ENCODE measurements at places on chromosomes 7 and 10.
A peak's percentile ranks its signal among the peaks of the same experiment; 100 is the strongest.

GRCh38 chr10:77291596-77292505, 345.8 kb downstream of the KCNMA1 start:
- DNase-seq: no peak

DNA sequence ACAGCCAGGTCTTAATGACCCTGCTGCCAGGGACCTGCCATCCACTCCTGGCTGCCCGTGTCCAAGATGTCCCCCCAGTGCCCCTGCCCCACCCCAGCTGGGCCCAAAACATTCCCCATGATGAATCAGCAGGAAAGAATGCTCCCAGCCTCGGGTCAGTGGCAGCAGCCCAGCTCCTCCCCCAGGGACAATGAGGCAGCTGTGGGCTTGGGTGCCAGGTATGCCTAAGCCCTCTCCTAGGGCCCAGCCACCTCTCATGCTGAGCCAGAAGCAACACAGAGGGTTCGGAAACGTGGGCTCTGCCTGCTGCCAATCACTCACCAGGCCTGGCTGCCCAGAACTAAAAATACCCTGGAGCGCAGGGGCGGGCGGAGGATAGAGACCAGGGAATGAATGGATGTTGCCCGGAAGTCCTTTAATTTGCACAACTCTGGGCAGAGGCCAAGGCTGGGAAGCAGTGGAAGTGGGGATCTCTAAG, 1.5 kb upstream of the LOXL4 start:
- no peak for DNase-seq

- DNase-seq: no peak
Observed at GRCh38 chr10:20105236-20105635, 289.0 kb downstream of the PLXDC2 start.

DNA sequence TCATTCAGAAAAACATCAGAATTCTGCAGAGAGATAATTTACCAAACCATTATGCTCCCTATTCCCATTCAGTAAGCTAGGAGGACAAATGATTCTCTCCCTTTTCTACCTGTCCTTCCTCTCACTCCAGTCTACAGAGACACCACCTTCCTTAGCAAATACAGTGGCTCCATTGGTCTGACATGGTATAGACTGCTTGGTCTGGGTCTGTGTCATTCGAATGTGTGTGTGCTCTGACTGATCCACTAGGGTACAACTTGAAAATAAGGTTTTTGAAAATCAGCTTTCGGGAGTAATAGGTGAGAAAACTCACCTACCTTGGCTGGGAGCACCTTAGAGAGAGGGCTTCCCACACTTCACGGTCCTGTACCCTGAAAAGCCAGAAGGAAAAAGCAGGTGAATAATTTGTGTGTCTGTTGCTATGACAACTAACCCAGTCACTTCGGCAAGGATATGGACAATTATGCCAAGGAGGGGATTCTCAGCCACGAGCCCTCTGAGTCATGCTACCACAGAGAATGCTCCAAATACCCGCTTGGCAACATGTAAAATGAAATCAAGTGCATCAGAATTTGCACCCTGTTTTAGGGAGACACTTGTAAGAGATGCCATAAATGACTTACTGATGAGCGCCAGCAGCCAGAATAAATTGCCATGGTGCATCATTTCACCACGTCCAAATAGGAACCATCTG, 114.5 kb upstream of the PRKCQ start:
- DNase-seq: no peak

GRCh38 chr10:86048571-86048970, 318.0 kb downstream of the GRID1 start:
- no peak for DNase-seq

- DNase-seq: no peak
Observed at GRCh38 chr7:2186166-2186565, 46.6 kb downstream of the MAD1L1 start.

GRCh38 chr7:95784796-95785195, 12.4 kb downstream of the DYNC1I1 start:
- no peak for DNase-seq

- no peak for DNase-seq
Observed at GRCh38 chr10:48502791-48503190, 102.1 kb downstream of the ARHGAP22 start.

GRCh38 chr7:112193915-112194502, 12.2 kb downstream of the DOCK4 start:
- no peak for DNase-seq

GRCh38 chr10:97932932-97933530, 83.4 kb downstream of the GOLGA7B start:
- DNase-seq: no peak

DNA sequence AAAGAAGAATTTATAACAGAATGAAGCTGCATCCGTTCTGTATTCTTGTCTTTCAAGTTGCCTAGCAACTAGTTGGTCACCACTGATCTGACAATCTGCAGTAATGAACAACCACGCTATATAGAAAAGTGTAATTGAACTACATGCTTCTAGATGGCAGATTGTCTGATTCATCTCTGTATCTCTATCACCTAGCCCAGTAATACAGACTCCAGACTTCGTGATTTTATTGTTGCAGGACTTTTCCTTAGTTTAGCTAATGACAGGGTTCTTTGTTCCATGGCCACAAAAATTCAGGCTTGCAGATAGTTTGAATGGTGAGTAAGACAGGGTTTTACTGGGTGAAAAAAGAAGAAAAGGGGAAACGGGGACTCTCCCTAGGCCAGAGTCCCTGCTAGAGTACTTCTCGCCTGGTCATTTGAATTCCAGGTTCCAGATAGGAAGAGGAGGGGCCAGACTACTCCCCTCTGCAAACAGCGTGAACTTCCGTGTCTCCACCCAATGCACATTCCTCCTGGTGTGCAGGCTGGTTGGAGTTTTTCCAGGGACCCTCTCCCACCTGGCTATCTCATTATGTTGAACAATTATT, 45.9 kb downstream of the COL1A2 start:
- DNase-seq: no peak

DNA sequence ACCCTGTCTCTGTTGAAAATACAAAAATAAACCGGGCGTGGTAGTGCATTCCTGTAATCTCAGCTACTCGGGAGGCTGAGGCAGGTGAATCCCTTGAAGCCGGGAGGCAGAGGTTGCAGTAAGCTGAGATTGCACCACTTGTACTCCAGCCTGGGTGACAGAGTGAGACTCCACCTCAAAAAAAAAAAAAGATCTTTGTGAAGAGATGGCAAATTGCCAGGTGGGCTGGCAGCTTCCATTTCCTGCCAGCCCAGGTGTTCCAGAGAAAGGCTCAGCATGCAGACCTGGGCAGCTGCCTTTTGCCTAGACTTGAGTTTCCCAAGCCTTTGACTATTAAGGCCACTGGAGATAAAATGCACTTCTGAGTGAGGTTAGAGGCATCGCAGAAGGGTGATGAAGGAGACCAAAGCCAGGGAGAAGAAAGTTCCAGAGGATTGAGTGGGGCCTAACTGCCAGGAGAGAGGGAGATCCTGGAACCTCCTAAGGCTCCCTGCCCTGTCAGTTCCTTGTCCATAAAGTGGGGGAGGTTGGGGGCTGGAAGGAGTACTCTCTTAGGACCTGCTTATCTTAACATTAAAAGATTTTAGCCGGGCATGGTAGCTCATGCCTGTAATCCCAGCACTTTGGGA, 10.0 kb upstream of the DDIT4 start:
- peak; percentile 34 for DNase-seq

DNA sequence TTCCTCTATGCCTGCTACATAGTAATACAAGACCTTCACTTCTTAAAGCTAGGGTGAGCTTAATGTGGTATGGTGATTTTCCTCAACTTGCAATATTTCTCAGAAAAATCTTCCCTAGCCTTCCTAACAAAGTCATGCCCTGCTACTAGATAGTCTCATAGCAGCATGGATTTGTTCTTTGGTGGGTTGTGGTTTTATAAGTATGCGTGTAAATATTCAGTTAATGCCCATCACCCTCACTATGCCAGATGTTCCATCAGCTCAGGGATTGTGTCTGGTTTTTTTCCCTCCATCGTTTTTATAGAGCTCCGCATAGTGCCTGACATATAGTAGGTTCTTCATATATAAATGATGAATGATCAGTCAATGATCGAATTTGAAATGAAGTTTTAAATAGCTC, 182.8 kb downstream of the CREB5 start:
- no peak for DNase-seq

GRCh38 chr10:493391-494148, 195.9 kb downstream of the DIP2C start:
- no peak for DNase-seq

- no peak for DNase-seq
Observed at GRCh38 chr10:53886325-53887300, 914.4 kb downstream of the PCDH15 start.

DNA sequence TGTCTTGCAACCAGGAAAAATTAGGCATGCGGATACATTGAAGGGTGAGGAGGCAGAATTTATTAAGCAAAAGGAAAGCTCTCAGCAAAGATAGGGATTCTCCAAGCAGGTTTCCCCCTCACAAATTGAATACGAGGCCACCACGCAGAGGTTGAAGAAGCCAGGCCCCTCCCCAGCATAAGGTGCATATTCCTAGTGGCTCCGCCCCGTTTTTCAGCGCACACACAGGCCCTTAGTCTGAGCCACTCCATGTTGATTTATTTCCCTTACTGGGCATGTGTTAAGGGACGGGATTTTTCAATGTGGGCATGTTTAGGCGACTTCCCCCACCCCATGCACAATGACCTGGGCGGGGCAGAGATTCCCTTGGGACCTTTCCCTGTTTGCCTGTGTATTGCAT, 24.9 kb downstream of the PPP2R2D start:
- DNase-seq: no peak

DNA sequence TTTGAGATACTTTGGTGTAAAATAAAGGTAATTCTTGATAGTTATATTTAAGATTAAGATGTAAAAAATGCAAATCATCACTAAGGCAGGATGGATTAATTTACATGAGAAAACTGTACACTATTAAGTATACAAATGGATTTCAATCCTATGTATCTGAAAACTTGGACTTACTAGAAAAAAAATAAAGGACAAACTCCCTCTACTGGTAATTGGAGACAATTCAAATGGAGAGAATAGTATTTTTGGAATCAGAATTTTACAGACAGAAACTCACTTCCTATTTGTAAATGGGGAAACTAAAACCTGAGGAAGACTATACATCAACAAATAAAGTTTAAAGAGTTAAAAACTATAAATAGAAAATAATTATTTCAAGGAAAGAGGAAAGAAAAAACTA, 62.6 kb downstream of the CUL2 start:
- DNase-seq: no peak

- no peak for DNase-seq
Observed at GRCh38 chr7:117283371-117283770, 39.5 kb downstream of the WNT2 start.

- DNase-seq: no peak
Observed at GRCh38 chr7:91135703-91136430, 128.4 kb upstream of the FZD1 start.

GRCh38 chr7:47586925-47587324, 5.0 kb upstream of the TNS3 start:
- DNase-seq: no peak

- DNase-seq: no peak
Observed at GRCh38 chr10:62805231-62806099, 945 bp downstream of the ADO start.

GRCh38 chr7:126608339-126608776, 644.4 kb downstream of the GRM8 start:
- DNase-seq: no peak

GRCh38 chr7:116259871-116260440, 49.6 kb downstream of the TES start:
- DNase-seq: no peak

GRCh38 chr10:110052916-110053315, 45.1 kb downstream of the ADD3 start:
- no peak for DNase-seq

DNA sequence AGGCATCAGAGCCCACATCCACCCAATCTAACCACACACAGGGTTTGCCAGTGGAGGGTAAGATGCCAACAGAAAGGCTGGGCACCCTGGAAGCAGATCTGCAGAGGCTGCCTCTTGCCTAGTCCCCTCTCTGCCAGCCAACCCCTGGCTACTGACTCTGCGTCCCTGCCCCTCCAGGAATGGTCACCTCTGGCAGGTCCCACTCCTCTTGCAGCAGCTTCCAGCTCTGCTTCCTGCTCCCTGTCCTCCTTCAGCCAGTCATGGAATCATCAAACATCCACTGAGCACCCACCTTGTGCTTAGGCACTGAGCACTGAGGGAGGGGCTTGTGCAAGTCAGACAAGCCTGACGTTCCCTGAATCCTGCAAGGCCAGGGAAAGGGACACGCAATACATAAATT, 20.1 kb upstream of the HABP2 start:
- DNase-seq: no peak

DNA sequence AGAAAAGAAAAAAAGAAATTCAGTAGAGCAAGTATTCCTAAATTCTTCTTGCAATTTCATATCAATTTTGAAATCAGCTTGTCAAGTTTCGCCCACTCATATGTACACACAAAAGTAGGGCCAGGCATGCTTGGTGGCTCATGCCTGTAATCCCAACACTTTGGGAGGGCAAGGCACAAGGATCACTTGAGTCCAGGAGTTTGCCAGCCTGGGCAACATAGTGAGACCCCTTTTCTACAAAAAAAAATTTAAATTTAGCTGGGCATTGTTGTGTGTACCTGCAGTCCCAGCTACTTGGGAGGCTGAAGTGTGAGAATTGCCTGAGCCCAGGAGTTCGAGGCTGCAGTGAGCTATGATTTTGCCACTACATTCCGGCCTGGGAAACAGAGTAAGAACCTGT, 65.4 kb downstream of the MRPL32 start:
- no peak for DNase-seq

- DNase-seq: no peak
Observed at GRCh38 chr7:54995610-54996363, 23.0 kb upstream of the EGFR start.

DNA sequence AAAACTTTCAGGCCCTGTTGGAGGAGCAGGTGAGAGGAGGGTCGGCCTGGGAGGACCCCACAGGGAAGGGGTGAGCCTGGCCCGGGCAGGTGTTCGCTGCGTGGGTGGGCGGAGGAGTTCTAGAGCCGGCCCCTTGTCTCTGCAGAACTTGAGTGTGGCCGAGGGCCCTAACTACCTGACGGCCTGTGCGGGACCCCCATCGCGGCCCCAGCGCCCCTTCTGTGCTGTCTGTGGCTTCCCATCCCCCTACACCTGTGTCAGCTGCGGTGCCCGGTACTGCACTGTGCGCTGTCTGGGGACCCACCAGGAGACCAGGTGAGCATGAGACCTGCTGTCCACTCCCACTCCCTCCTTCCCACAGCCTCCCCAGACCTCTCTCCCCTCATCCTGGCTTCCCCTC, 5.6 kb downstream of the ZNHIT1 start:
- DNase-seq: no peak

- no peak for DNase-seq
Observed at GRCh38 chr7:76394957-76395356, 14.5 kb downstream of the SSC4D start.

Data from activated CD4-positive, alpha-beta T cell treated with anti-CD3 and anti-CD28 coated beads, Interleukin-2, amount 50 U/mL, for 1 hour (primary cell).